ENCODE measurements at places on chromosomes 3 and 15.

DNA sequence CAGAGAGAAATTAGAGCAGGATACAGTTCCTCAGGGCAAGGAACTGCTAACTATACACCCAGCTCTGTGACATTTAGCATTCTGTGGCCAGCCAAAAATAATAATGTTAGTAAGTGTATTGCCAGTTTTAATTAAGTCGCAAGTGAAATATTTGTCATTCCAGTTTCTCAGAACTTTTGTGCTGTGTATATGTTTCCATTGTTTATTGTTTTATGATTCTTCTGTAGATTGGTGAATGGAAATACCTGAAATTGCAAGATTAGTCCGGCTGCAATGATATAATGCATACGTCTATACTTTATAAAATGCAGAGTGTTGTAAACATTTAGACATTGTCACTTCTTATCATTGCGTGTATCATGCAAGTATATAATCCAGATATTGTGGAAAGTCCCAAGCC lies 351.3 kb upstream of the GRM7 start:
- no peak for DNase-seq

GRCh38 chr15:63492541-63493077 lies 11.8 kb upstream of the USP3 start:
- DNase-seq: no peak

- no peak for DNase-seq
Observed at GRCh38 chr3:180142472-180142871, 105.7 kb upstream of the PEX5L start.

DNA sequence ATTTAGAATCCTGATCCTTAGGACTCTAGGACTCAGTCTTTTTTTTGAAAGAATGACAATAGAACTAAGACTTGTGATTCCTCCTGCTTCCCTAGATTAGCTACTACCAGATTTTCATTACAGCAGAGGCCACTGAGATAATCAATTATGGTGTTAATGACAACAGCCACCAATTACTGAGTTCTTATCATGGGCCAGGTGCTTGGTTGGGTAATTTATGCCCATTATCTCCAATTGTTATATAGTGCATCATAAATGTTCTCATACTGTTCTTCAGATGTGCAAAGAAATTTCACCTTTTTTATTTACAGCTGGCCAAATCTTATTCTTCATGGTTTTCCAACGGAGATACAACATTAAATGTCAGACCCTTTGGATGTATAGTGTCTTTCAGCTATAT lies 162.9 kb upstream of the CMC1 start:
- DNase-seq: no peak

GRCh38 chr3:78570496-78570895 lies 1197.3 kb downstream of the ROBO1 start:
- no peak for DNase-seq

DNA sequence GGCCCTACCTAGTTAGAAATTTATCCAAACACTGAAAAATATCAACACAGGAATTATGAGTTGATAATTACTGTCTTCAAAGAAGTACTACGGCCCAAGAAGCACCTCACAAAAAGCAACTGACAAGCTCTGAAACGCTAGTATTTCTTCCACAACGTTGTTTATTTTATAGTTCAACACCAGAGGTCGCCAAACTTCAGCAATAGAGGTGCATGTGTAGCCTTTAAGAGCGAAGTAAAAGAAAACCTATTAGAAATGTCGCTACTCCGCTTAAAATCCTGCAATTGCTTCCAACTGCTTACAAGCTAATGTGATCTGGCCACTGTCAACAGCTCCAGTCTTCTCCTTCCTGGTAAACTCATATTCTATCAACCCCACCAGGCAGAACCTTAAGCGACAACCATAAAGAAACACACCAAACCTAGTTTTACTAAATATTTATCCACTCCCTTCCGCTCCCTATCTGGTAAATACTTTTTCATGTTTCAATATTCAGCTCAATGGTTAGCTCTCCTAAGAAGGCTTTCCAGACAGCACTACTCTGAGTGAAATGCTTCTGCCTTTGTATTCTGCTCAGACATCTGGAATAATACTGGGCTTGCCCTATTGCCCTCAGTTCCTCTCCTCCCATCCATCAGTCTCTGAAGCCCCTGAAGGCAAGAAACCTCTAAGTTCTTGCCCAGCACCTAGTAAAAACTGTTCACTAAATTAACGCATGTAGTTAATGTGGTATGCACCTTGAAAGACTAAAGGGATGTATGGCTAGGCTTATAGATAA lies 110.2 kb downstream of the NR1I2 start:
- DNase-seq: peak; percentile 67

DNA sequence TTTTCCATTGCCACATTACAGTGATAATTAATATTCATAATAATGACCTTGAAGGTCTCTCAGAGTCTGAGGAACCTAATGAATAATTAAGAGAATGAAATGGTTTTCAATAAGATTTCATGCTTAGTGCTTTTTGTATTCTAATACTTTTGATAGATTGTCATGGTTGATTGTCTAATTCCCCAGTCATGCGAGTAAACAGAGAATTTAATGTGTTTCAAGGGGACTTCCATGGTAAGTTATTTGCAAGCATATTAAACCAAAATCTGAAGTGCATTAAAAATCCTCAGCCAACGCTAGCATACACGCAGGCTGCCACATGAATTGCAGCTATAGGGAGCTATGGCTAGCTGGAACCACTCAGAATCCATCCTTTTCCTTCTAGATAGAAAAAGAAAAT lies 18.9 kb upstream of the ANO10 start:
- no peak for DNase-seq

DNA sequence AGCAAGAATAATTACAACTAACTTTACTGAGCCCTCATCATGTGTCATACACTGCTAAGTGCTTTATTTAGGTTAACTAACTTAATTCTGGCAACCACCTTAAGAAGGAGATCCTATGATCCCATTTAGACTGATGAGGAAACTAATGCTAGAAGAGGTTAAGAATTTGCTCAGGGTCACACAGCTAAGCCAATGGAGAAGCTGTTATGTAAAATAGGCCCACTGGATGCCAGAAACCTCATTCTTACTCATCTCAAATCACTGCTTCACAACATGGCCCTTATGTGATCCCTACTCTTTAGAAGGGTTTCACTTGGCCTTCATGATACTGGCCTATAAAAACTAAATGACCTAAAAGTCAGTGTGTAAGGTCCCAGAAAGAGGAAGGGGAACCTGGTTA lies 41.2 kb downstream of the IMPG2 start:
- DNase-seq: no peak

GRCh38 chr3:10764259-10765051 lies 51.6 kb upstream of the SLC6A11 start:
- no peak for DNase-seq

DNA sequence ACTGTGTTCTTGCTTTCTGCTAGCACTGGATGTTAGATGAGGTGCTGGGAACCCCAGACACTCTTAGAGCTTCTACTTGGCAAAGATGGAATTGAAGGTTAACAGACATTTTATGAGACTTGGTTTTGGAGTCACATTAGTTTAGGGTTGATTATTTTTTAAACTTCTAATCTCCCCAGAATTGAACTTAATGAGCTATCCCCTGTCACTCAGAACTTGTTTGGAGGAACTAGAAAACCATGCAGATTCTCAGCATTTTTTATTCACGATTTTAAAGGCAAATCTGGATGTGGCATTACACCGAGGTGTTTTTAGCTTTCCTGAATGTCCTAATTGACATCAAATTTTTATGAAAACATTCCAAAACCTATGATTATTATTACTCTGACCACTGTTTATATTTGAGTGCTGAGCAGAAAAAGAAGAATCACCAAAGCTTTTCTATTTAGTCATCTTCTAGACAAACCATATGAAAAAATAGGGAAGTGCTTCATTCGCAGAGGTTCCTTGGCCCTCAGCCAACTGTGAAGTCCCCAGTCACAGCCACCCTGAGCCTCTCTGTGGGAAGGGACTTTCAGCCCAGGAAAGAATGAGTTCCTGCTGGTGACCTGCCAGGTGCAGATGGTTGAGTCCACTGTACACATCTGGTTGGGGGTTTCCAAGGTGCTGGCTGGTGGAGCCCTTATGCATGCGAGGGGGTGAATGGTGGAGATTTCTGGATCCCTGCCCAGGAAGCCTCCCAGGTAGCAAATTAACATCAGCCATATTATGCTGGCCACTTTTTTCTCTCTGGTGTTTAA lies 196.0 kb upstream of the TOPAZ1 start:
- peak; percentile 17 for DNase-seq

- DNase-seq: peak; percentile 68
Observed at GRCh38 chr3:123732447-123732846, 147.6 kb upstream of the HACD2 start.

GRCh38 chr3:81929697-81930096 lies 168.3 kb upstream of the GBE1 start:
- DNase-seq: no peak

Measured in HFF-Myc (cell line).